Stimulated activated CD4-positive, alpha-beta T cell treated with anti-CD3 and anti-CD28 coated beads, Interleukin-1b, Interleukin-23, amount 100 ng/mL, for 24 hours (primary cell): ENCODE measurements at places on chromosomes 7 and 10.

GRCh38 chr7:108450160-108450559 is 6.1 kb downstream of the NRCAM start:
- no peak for DNase-seq

DNA sequence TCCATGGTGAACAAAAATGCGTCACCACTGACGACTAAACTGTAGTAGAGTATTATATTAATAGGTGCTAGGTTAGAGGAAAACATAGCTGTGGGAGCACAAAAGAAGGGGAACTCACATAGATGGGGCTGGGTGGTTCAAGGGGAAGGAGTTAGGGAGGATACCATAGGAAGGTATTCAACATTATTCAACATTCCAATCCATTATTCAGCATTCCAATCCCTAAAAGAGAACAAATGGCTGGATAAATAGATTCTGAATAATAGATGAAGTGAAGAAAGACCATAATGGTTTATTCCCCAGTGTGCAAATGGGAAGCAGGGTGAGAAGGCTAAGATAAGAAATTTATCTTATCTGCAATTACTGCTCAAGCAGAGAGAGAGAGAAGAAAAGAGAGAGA is 61.4 kb downstream of the AASS start:
- DNase-seq: no peak

- DNase-seq: no peak
Observed at GRCh38 chr7:100640517-100641440, 573 bp downstream of the TFR2 start.

DNA sequence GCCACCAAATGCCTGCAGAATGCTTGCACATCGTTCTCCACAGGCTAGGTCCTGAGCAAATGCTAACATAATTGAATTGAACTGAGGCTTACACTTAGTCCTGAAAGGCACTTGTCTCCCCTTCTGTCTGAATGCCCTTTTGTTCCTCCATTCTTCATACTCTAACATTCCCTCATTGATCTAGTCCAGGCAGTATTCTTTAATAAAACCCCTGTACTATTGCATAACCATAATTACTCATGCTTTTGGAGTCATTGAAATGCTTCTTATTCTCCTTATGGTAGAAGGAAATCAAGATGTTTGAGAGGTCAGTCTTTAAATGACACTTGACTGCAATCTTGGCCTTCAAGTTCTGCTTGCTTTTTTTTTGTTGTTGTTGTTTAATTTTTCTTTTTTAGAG is 7.1 kb downstream of the PI4K2A start:
- no peak for DNase-seq

DNA sequence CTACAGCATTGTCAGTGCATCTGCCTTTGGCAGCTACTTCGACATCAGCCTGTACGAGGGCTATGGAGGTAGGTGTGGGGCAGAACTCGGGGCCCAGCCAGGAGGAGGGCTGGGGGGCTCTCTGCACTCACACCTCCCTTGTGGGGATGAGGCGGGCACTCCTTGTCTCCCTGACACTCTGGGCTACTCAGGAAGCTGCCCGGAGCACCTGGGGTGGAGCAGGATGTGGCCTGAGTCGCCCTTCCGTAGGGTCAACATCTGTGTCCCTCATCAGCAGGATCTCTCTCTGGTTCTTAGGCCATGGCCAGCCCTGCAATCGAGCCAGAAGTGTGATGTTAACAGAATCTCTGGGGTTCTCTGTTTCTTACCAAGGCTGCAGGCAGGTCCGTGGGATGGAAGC is 40.2 kb downstream of the C10orf105 start:
- no peak for DNase-seq

GRCh38 chr7:156651474-156651873 is 10.9 kb downstream of the RNF32 start:
- no peak for DNase-seq

DNA sequence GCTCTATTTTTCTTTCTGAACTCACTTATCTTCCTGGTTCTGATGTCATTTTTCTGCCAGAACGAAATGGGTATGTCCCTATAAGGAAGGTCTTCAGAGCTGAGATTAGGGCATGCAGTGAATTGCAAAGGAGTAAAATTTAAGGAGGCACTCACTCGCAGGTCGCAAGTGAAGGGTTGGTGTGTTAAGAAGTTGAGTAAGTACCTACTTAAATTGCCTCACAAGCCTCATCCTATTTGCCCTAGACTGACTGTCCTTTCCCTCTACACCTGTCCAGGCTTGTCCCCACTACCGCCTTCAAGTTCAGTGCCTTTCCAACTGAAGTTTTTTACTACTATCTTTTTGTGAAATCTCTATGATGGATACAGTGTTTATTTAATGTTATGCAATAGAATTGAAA is 191.5 kb downstream of the AHR start:
- DNase-seq: no peak

- no peak for DNase-seq
Observed at GRCh38 chr10:106560925-106561640, 603.4 kb downstream of the SORCS1 start.

DNA sequence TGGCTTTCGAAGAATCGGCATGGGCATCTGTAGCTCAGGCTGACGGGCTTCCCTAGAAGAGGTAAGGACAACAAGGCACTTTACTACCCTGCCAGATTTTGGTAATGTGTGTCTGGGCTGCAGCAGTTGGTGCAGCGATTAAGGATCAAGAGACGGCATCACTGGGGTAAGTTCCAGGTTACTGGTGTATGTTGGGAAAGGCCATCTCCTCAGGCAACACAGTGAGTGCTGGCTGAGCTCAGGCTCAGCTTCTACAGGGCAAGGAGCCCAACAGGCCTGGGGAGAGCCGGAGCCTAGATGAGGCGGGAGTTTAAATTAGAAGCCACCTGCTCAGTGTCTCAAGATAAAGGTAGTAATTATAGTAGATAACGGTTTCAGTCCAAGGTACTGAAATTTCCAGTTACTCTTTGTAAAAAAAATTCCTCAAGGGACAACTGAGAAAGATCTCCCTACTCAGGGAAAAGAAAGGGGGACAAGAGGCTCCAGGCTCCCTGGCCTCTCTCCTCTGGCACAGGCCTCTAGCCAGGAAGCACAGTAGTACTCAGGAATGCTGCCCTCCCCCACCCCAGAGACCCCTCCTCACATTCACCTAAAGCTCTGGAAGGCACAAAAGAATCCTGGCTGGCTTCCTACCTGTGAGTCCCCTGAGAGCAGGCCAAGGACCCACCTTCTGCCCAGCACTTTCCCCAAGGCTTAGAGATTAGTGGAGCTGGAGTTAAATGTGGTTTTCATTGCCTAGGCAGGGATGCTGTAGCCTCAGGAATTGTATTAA is 3.9 kb downstream of the CXCL12 start:
- DNase-seq: no peak

- no peak for DNase-seq
Observed at GRCh38 chr7:95753440-95753839, 18.9 kb upstream of the DYNC1I1 start.

DNA sequence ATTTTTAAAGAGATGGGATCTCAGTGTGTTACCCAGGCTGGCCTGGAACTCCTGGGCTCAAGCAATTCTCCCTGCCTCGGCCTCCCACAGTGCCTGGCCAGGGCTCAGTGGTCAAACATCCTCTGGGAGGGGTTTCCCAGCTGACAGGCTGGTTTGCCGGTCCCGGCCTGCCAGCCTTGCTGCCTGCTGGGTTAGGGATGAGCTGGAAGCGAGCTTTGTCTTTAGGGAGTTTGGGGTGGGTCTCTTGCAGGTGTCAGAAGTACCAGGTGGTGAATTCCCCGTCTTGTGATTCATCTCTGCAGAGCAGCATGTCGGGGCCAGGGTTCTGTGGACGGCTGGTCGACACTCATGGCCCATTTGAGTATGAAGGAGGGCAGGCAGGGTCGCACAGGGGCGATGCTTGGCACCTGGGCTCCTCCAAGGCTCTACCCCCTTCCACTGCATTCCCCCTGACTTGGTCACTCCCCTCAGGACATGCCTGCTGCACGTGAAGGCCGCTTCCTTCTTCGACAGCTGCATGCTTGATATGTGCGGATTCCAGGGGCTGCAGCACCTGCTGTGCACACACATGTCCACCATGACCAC is 30.3 kb downstream of the ZAN start:
- no peak for DNase-seq

DNA sequence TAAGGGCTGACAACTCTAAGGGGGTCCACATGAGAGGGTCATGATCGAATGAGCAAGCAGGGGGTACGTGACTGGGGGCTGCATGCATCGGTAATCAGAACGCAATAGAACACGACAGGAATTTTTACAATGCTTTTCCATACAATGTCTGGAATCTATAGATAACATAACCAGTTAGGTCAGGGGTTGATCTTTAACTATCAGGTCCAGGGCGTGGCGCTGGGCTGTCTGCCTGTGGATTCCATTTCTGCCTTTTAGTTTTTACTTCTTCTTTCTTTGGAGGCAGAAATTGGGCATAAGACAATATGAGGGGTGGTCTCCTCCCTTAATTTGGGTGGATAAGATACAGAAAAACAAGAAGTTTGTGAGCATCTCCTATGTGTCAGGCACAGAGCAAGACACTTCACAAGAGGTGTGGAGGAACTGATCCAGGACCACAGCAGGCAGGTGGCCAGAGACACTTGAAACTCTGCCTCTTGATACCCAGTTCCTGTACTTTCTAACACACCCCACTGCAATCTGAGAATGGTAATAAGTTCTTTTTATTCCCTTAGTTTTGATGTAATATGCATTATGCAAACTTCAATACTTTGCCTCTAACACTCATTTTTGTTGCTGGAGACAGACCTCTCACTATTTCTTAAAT is 18.0 kb upstream of the MRLN start:
- no peak for DNase-seq

DNA sequence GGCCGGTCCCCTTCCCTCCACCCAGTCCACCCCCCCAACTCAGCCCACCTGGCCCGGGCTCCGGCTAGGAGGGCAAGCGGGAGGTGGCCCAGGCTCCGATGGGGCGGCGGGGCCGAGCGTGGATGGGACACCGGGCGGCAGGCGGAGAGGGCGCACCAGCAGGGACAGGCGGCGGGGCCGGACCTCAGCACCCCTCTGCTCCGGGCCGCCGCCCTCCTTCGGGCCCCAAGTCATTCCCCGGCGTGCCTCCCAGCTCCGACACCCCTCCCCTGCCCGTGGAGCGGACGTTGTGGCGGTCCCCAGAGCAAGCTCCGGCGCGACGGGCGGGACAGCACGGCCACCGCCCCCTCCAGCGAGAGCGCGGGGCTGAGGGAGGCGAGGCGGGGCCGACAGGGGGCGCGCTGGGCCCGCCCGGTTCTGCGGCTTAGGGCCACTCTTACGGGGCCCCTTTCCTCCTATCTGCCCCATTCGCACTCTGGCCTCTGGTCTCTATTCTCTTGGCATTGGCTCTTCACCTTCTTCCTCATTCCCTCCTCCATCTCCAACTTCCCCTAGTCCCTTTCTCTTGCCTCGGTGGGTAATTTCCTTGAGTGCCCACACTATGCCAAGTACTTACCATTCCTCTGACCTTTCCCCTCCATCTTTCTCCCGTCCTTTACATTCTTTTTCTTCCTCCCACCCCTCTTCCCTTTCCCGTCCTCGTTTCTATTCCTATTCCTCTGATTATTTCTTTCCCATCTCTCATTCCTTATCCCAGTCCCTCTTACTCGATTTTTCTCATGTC is 701 bp upstream of the GBX1 start:
- DNase-seq: peak; percentile 48

DNA sequence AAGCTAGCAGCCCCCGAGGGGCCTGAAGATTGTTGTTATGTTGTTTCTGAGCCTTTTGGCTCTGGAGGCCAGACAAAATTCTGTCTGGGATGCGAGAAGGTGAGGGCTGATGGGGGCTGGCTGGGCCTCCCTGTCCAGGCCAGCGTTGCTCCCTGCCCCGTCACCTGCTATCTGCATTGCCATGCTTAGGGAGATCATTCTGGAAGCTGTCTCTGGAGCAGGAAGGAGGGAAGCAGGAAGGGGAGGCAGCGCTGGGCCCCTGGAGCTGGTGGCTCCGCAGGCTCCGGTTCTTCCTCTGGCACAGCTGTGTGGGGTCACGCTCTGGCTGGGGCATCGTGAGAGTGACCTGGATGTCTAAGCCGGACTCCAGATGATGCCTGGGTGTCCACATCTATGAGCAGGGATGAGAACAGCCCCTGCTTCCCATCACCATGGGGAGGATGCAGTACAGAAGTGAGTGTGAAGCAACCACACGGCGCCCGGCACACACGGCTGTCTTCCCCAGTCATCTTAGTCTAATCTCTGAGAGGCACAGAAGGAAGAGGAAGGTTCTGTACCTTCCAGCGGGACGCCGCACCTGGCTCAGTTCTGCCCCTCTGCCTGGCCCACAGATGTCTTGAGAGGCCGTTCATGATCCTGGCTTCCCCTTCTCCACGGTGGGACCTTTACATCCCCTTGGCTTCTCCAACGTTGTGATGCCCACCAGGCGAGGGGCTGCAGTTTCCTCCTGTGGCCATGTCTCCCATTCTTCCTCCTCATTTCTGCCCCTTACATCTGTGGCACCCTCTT is 11.9 kb upstream of the NPS start:
- DNase-seq: no peak

DNA sequence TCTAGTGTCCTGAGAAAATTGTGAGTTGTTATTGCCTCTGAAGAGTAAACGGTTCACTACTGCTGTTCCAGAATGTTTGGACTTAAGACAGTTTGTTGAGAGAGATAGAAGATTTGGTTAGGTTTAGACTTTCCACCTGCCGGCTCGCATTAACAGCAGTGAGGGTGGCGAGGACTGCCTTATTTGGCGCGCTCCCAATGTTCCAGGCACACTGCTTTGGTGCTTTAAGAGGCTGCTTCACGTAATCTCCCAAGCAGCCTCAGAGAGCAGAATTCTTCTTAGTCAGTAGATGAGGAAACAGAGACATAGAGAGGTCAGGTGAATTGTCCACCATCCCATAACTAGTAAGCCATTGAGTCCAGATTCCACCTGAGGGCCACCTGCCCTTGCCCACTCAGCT is 41.1 kb downstream of the GLRX3 start:
- no peak for DNase-seq

GRCh38 chr7:23012186-23012585 is 1.7 kb downstream of the HYCC1 start:
- no peak for DNase-seq

DNA sequence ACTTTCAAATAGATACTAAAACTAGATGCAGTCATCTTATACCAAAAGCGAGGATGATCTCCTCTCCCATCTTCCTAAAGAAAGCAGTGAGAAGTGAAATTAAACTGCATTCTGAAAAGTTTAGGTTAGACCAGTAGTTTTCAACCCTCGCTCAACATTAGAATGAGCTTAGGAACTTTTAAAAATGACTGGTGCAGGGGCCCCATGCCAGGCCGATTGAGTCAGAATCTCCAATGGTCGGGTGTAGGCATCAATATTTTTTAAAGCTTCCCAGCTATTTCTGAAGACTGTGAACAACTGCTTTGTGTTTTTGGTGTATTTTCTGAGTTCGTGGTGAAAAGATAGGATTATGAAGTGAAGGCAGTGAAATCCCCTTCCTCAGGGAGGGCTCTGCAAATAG is 146.0 kb downstream of the VTI1A start:
- no peak for DNase-seq
